A549 treated with GW870086 at 1 μM for 4 hours (cell line): ENCODE measurements at places on chromosomes 11 and 22. TPM values are rescaled to one million over a fixed set of nuclear protein-coding genes. Genes with fewer than 3 reads are reported as not detected.

RIMBP3B gene
- total RNA-seq = 0.24 to 0.63 TPM (median 0.32 TPM) in 5 replicates

ZNF214 gene
- 0.45 to 1.2 TPM (median 0.87 TPM) in 5 replicates for total RNA-seq

PACSIN3 gene
- 23.4 to 32.4 TPM (median 27.0 TPM) in 5 replicates for total RNA-seq

KRTAP5-11 gene
- total RNA-seq = not detected in 5 replicates

KDELR3 gene
- total RNA-seq = 17.8 to 19.5 TPM (median 19.1 TPM) in 5 replicates

OR51B4 gene
- total RNA-seq = not detected in 5 replicates

DBX1 gene
- not detected in 5 replicates for total RNA-seq

LRRN4CL gene
- 0.06 to 0.17 TPM (median 0.10 TPM) in 4 of 5 replicates, not detected in the other for total RNA-seq

NEFH gene
- 0.05 to 0.14 TPM (median 0.10 TPM) in 5 replicates for total RNA-seq

DDTL gene
- total RNA-seq = 1.1 to 2.2 TPM (median 1.7 TPM) in 5 replicates

TMEM134 gene
- total RNA-seq = 50.2 to 66.2 TPM (median 60.8 TPM) in 5 replicates

BIK gene
- total RNA-seq = 1.4 to 2.0 TPM (median 1.5 TPM) in 5 replicates

FGF19 gene
- 0.09 to 0.13 TPM (median 0.10 TPM) in 5 replicates for total RNA-seq

SORL1 gene
- total RNA-seq = 1.4 to 2.0 TPM (median 1.6 TPM) in 5 replicates

MYO18B gene
- 0.03 to 0.09 TPM (median 0.06 TPM) in 5 replicates for total RNA-seq
